ENCODE measurements at places on chromosomes 5 and 9.

DNA sequence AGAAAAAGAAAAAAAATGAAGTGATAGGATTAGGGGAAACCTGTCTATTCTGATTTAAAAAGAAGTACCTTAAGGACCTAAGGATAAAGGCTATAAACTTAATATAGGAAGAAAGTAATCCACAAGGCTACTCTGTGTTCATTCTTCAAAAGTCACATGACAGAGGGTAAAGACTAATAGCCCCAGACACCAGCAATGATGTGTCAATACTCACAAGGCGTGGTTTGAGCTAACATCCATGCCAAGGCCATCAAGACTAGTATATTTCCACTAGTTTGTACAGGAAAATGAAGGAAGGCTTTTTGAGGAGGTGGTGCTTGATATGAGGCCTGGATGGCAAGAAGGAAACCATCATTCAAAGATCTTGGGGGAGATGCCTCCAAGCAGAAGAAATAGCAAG is 49.7 kb upstream of the TEX48 start:
- DNase-seq, result no peak

- DNase-seq, result no peak
These were observed 1.3 kb downstream of the TERT start for GRCh38 chr5:1293416-1294205.

- DNase-seq, result no peak
These were observed 4.9 kb upstream of the SH3PXD2B start for GRCh38 chr5:172458976-172459782.

DNA sequence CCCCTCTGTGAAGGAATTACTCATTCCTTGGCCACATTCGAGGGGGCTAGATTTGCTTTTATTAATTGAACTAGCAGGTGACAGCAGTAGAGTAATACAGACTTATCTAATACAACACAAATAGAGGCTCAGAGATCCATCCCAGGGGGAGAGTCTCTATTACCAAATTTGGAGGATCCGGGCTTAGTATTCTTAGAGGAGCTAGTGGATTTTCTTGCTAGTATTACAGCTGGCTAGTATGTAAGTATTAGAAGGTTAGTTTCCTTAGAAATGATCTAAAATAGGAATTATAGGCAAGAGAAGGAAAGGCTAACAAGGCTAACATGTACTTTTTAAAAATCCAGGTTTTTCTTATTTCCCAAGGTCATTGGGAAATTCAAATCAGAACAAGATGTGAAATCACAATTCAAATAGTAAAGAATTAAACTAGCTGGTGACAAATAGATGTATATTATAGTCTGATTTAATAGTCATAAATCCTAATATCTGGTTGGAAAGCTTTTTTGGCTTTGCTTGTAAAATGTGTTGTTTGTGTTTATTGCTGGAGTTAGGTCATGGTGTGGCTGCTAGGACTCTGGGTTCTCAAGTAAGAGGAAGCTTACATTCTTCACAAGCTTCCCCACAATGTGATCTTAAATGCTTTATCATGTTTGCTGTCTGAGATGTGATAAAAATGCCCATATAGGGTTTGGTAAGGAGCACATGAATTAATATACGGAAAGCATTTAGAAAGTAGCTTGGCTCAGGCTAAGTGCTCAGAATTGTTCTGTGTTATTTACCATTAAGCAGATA is 160.4 kb upstream of the MPDZ start:
- no peak for DNase-seq
